ENCODE measurements at places on chromosomes 2 and 18.

GRCh38 chr2:17199741-17200140 is 318.5 kb downstream of the RAD51AP2 start:
- no peak for DNase-seq

- DNase-seq: no peak
Measured at GRCh38 chr2:113700186-113700841, 56.1 kb downstream of the SLC35F5 start.

- no peak for DNase-seq
Measured at GRCh38 chr2:34827398-34827797, 1228.3 kb upstream of the FAM98A start.

DNA sequence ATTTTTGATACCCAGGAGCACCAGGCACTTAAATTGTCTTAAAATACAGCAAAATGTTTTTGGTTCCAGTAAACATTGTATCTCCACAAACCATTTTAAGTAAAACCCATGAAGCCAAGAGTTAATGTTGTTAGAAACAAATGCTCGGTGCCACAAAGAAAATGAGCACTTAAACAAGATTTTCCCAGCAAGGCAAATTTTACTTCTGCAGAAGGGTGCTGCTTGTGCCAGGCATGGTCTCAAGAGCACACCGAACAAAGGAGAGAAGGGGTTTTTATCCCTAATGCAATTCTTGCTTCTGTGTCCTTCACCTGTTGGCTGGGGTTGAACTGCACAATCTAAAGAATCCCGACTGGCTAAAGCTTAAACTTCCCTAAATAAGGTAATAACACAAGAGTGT is 286.7 kb downstream of the ADCYAP1 start:
- DNase-seq: no peak

DNA sequence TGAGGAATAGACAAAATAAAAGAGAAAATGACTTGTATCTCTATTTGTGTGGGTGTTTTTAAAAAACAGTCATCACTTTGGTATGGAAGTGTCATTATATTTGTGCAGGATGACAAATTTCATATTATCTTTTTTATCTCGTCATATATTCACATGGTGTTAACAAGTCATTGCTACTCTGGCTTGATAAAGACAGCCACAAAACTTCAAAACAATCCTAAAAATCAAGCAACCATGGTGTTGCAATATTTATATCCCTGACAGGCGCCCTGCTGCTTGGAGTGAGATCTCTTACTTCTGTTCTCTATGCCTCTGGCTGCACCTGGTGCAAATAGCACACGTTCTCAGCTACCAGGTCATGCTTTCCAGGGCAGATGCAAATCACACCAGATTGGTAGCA is 278.0 kb upstream of the EPHA4 start:
- DNase-seq: no peak

- DNase-seq: no peak
Measured at GRCh38 chr2:10923965-10924364, 12.2 kb downstream of the KCNF1 start.

DNA sequence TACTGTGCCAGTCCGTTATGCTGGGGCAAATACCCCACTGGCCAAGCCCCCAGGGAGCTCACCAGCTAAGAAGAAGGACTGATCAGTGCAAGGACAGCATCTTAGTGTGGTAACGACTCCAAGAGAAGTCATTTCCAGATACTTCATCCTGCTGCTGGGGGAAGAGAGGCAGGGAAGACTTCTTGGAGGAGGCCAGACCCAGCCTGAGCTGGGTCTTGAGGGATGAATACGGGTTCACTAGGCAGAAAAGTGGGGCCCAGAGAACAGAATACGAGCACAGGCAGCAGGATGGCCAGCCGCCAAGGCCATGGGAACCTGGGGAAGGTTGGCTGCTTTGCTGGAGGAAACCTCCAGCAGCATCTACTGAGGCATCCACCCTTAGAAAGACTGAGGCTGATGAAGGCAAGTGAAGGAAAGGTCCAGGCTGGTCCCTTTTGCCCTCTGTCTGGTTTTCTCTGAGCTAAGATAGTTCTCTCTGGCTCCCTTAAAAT is 84.1 kb downstream of the GLI2 start:
- DNase-seq: no peak

DNA sequence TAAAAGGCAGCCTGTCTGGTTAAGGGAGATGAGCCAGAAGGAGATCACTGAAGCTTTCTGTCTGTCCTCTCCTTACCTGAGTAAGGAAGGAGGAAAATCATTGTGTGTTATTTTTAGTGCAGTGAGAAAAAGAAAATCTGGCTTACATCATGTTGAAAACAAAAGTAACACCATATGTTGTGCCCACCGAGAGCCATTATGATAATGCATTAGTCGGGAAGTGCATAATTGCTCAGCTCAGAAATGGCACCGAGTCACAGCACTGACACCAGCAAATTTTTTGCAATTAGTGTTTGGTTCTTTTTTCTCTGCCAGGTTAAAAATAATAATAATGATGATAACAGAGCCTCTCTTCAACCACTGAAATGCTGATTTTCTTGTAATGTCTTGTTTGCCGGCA is 46.6 kb downstream of the HNMT start:
- DNase-seq: no peak

- DNase-seq: no peak
Measured at GRCh38 chr2:67465623-67466022, 68.5 kb downstream of the ETAA1 start.

DNA sequence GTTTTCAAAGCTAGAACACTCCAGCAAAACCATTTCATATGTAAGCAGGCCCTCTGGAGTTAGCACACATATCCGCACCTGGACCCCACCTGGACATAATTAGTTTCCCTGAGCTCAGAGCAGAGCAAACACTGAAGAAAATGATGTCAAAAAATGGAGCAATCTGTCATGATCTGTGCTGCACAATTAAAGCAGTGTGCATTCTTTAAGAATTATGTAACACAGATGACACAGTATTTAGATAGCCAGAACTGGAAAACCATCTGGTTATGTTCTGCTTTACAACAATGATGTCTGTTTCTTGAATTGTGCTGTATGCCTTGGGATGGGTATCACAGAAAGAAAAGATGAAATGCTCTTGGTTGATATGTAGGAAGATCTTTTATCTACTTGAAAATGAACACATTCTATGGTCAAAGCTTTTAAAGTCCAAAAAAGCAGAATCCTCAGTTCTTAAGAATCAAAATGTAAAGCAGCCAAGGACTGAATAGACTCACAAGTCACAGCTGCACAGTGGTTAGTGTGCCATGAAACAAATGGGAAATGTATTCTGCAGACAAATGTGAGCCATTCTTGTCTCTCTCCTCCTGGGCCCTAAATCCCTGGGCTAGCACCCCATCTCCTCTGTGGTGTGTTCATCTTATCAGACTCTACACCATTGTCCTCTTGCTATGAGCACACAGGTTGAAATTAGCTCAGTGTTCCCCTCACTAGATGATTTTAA is 36.8 kb downstream of the HRH4 start:
- no peak for DNase-seq

DNA sequence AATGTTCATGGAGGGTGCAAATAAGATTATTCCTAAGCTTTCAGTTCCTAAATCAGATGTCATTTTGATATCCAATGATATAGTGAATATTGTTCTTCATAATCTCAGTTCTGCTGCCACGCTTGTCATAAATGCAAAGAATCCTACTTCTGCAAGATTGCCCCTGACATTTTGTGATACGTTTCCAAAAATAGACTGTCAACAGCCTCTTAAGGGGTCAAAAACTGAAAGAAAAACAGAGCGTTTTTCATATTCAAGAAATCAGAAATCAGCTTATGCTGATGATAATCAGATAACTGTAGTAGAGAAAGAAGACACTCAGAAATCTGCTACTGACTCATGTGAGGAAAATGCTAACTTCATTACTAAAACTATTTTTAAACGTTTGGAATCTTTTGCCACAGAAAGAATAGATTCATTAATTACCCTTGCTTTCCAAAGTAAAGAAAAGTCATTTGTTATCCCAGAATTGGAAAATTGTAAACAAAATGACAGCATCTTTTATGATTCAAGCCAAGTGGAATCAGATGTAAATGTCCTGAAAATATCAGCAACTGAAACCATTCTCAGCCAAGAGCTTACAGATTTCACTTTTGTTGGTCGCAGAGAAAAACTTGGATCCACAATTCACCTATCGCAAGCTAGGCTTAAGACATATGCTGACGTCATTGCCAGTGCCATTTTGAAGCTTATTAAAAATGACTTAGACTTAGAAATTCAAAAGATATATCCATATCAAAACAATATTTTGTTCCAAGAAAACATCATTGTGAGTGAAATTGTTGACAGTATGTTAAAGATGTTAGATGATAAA is 55.1 kb downstream of the FSIP2 start:
- DNase-seq: no peak

- peak; percentile 48 for DNase-seq
Measured at GRCh38 chr2:32553829-32554432, 73.9 kb upstream of the TTC27 start.

DNA sequence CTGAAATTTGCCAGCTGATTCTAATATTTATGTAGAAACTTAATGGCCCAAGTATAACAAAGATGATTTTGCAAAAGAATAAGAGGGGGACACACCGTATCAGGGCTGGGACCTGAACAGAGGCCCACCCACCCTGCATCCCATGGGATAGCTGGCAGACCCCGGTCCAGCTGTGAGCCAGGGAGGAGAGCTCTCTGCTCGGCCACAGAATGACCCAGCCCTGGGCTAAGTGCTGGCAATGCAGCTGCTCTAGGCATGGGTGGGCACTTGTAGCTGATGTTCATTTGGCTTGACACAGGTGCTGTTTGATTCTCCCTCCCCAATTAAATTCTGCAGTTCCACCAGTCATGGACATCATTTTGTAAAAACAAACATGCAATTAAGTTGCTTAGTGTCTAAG is 522.8 kb upstream of the RAB6C start:
- DNase-seq: no peak

DNA sequence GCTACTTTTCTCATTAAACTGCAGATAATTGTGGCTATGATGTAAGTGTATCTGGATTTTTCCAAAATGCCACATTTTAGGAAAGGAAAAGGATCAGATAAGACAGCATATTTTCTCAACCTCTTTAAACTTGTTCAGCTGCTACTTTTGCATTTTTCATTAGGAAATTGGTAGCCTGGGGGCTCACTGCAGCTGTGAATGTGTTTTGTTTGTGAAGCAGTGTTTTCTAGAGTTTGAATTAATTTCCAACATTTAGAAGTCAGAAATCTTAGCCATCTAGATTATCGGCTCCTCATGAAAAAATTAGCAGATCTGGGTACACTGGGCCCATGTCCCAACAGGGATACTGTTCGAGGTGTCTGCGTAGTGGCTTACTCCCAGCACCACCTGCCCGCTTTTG is 56.3 kb upstream of the ZDBF2 start:
- no peak for DNase-seq

- DNase-seq: no peak
Measured at GRCh38 chr2:173511942-173512341, 157.3 kb downstream of the CDCA7 start.

DNA sequence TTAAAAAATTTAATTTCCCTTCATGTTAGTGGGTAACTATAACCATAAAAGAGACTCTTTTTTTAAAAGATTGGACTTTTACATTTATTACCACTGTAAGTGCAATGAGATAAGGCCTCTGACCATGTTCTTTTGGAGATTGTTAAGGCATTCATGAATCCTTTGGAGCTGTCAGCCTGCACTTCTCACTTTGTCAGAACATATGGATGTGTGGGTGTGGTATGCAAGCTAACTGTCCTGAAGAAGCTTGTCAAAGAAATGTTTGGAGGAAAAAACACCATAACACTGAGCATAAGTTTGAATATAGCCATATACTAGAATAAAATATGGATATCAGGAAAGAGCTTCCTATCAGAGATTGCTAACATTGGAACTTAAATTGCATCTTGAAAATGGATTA is 754.1 kb downstream of the DPP10 start:
- no peak for DNase-seq

DNA sequence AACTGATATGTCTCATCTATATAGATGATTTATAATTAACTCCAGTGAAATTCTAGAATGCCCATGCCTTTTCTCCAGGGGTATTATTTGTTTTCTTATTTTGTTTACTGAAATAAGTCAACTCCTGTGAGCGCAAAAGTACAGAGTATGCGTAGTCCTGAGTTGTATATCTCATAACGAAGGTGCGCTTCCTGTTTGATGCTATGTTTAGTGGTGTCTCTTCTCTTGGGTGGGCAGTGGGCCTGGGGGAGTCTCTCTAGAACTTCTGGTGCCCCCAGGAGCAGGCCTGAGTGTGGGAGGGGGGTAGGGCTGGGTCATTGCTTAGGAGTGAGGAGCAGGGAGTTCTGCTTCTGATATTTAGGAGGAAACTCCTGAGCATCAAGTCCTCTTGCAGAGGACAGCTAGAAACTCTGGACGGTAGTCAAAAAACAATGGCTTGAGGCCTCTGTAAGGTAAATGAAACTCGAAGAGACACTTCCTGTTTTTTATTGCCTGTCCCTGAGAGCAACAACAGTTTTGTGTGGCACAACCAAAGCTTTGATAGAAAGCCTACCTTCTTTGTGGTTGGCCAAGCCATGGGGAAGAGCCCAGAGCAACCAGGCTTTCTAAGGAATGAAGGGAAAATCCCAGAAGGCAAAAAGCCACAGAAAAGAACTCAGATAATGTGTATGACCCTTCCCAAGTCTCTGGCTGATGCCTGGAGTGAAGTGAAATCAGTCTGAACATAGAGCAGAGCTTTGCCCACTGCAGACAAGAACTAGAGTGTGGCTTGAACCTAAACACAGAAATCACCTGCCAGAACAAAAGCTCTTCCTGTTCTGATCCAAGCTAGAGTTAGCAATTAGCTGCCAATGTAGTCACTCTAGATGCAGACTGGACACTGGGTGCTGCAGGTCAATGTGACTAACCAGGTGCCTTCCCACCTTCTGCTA is 8.5 kb upstream of the SP140L start:
- no peak for DNase-seq

DNA sequence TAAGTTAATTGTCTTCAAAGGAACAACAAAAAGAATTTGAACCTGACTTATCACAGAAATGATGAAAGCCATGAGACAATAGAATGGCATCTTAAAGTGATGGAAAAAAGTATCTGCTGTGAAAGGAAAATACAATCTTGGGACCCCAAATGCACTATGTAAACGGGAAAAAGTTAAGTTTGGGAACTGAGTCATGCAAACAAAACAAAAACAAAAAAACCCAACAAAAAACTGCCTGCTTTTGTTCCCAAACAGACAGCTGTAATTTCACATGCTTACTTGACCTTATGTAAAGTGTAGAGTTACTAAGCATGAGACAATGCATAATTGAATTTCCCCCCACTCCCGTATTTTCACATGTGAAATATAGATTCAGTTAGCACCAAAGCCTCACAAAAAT is 122.1 kb upstream of the RBMS1 start:
- no peak for DNase-seq
